ENCODE measurements at places on chromosomes 5 and 9.

- DNase-seq = no peak
Measured at GRCh38 chr9:81430727-81431126, 258.6 kb downstream of the TLE1 start.

GRCh38 chr5:37825334-37825915, 14.4 kb downstream of the GDNF start:
- no peak for DNase-seq

GRCh38 chr5:146656703-146657102, 140.7 kb upstream of the GPR151 start:
- DNase-seq = no peak

DNA sequence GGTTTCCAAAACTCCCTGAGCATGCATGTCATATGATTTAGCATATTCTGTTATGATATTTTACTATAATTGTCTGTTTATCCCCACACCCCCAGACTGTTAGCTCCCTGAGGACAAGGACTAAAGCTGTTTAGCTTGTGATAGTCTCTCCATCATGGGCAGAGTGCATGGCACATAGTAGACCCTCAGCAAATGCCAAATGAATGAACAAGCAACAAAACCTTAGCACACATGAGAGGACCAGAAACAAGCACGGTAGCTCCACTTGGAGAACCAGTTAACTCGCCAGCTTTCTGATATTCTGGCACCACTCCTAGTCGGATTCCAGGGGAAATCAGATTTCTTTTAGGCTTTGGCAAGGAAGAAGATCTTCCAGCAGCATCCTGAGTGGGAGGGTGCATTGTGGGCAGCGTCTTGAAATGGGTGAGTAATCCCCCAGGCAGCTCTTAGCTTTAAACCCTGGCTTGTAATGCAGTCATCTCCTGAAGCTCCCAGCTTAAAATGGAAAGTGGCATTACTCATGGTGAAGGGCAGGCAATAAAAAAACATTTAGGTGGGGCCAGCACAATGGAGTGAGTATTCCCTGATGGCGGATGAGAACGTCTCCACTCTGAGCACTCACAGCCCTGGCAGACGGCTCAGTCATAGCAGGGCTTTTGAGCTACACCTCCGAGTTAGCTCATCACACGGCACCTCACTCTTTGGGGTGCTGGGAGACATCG, 41.1 kb downstream of the FGF1 start:
- DNase-seq = peak; percentile 92

- no peak for DNase-seq
Measured at GRCh38 chr9:124695280-124695890, 75.7 kb downstream of the NR6A1 start.

DNA sequence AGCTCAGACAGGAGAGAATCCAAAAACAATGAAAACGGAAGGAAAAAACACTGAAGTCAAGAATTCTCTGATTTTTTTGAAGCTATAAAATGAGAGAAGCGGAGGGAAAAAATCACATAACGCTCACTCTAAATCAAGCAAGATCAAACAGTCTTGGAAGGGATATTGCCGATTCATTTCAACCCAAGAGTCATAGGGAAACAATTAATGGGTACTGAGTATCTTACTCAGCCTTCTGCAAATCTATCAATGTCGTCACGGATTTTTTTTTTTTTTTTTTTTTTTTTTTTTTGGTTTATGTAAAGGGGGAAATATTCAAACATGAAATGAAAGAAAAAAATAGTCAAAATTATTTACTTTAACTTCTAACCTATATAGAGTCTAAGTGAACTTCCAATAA, 9.5 kb downstream of the MEF2C start:
- no peak for DNase-seq

- DNase-seq = no peak
Measured at GRCh38 chr5:124972703-124973102, 226.3 kb upstream of the ZNF608 start.

DNA sequence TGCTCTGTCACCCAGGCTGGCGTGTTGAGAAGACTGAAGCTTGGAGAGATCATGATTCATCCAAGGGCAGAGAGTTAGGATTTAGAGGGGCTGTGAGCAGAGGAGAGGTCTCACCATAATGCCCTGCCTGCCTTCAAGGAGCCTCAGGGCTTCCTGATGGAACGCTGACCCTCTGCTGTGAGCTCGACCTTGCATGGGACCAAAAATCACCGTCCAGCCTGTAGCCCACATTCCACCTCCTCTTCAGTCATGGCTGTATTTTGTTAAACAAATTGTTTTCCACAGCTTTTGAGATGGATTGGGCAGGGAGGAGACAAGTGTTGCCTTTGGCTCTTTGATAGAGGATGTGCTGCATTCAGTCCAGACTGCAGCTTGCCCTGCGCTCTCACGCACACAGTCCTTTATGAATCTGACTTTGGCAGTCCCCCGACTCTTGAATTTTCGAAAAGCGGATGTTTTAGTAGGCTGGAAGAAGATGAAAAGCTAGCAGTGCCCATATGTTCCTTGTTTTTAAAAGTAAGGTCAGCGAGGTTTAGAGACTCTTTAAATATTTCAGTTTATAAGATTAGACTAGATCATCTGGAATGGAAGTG, 79.5 kb downstream of the MVB12B start:
- no peak for DNase-seq

GRCh38 chr9:15711931-15712330, 159.1 kb downstream of the CCDC171 start:
- DNase-seq = no peak

DNA sequence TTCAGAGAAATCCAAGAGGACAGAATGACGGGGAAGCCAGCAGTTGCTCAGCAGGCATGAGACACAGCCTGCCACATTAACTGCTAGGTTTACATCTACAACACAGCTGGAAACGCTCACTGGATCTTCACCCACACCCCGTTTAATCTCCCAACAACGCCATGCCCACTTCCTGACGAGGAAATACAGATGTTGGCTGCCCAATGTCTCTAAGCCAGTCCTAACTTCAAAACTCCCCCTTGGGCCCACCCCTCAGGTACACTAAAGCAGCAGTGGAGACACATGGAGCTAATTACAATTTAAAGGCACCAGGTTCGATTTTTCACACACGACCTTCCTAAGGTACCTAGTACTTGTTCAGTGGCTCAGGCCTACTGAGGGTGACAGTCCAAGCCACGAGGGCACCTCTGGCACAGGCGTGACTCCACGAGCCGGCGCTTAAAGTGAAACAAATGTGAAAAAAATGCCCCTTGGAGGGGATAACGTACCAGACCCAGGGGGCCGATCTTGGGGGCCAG, 904 bp downstream of the RPL12 start:
- DNase-seq = no peak

GRCh38 chr9:34869390-34869789, 88.7 kb upstream of the PHF24 start:
- DNase-seq = peak; percentile 3

DNA sequence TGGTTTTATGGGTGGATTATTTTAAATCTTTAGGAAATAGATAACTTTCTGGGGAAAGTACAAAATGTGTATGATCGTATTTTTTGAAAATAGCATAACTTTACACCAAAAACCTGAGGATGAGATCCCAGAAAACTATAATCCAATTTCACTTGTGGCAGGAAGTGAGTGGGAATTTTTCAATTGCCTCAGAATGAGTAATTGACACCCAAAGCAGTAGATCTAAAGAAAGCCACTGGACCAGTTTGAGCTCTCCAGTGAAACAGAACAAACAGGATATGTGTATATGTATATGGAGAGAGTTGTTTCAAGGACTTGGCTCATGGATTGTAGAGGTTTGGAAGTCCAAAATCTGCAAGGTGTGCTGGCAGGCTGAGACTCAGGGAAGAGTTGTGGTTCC, 109.2 kb upstream of the SHB start:
- DNase-seq = no peak

- DNase-seq = no peak
Measured at GRCh38 chr5:50704730-50705129, 38.3 kb downstream of the PARP8 start.

Measured in esophagus muscularis mucosa (tissue), 4 donors.